ENCODE measurements at places on chromosomes 7 and 10. TPM values are rescaled to one million over a fixed set of nuclear protein-coding genes. Genes with fewer than 3 reads are reported as not detected.

DNA sequence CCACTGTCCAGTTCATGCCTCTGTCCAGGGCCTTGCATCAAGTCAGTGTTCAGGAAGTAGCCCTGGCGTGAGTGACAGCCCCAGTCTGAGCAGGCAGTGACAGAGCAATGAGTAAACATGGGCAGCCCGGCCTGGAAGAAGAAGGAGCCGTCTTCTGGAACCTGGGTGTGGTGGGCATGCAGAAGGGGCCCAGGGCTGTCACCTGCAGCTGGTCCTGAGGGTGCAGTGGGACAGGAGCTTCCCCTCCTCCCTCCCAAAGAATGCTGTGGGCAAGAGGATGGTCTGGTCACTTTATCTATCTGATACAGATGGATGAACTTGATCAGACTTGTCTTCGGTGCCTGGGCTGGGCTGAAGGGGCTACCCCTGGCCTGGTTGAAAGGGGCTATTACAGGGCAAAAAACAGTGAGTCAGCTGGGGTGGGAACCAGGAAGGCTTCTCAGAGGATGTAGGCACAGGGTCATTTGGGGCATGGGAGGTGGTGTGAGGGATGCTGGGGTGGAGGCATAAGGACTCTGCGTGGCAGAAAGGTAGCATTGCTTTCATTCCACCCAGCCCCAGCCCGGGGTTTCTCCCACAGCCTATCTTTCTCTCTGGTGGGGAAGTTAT lies 42.7 kb upstream of the PPIF start:
- no peaks in the 10 kb centered on the region for H3K27me3 ChIP-seq
- H3K36me3 ChIP-seq: peaks cover 76% of the 10 kb centered on the region
- H3K27ac ChIP-seq: no peak overlapping the region

- H3K4me3 ChIP-seq: no peak overlapping the region
- no peak overlapping the region for H3K27ac ChIP-seq
- H3K36me3 ChIP-seq: no peaks in the 10 kb centered on the region
- no peaks in the 10 kb centered on the region for H3K27me3 ChIP-seq
These were observed 499.8 kb downstream of the PLXNA4 start for GRCh38 chr7:132076301-132077035.

DNA sequence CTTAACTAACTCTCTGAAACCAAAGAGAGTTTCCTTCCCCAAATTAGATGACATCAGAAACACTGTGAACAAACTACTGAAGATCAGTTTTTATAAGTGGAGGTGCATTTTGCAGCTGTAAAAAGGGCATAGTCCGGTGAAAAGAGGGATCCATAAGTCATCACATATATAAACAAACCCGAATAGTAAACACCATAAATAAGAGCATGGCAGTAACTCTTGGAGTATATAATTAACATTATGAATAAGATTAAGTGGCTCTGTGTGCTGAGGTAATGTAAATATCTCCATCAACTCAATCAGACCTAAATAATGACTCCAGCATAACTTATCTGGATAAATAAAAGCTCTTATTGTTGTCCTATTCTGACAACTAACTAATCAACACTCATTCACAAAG lies 43.0 kb upstream of the SHTN1 start:
- H3K36me3 ChIP-seq: no peaks in the 10 kb centered on the region
- no peaks in the 10 kb centered on the region for H3K27me3 ChIP-seq
- no peaks in the 10 kb centered on the region for H3K4me1 ChIP-seq

GRCh38 chr7:112056409-112056808 lies 149.8 kb downstream of the DOCK4 start:
- H3K27ac ChIP-seq: no peak overlapping the region
- H3K36me3 ChIP-seq: no peaks in the 10 kb centered on the region
- no peaks in the 10 kb centered on the region for H3K4me1 ChIP-seq
- no peaks in the 10 kb centered on the region for H3K27me3 ChIP-seq
- H3K4me3 ChIP-seq: no peak overlapping the region

GRCh38 chr10:94524146-94524545 lies 21.4 kb upstream of the HELLS start:
- H3K4me3 ChIP-seq: no peak overlapping the region
- no peaks in the 10 kb centered on the region for H3K27me3 ChIP-seq
- H3K4me1 ChIP-seq: no peaks in the 10 kb centered on the region
- no peaks in the 10 kb centered on the region for H3K36me3 ChIP-seq
- no peak overlapping the region for H3K27ac ChIP-seq

Gene HOXA7
- total RNA-seq: not detected

Gene HYAL4
- not detected for total RNA-seq
